ENCODE measurements at places on chromosomes 4 and X.

GRCh38 chr4:106478152-106478551 is 109.6 kb upstream of the GIMD1 start:
- no peak for DNase-seq

- no peak for DNase-seq
These were observed 490 bp upstream of the PDZD4 start for GRCh38 chrX:153830640-153831428.

DNA sequence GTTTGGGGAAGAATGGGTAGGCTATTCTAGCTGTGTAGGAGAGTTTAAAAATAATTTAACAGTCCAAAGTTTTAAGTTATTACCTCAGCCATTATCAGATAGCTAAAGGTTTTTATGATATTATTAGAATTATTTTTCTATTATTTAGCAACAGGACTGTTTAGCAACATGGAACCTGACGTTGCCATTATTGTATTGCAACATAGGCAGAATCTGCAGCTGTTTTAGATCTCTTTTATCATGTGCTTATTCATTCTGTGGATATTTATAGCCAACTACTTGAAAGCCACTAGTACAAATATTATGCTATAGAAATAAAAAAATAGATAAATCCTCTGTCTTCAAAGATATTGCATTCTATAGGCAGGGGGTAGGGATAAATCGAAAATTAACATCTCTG is 382.0 kb upstream of the TRAM1L1 start:
- DNase-seq: no peak

- DNase-seq: no peak
These were observed 522.2 kb upstream of the NR3C2 start for GRCh38 chr4:148964456-148964855.

DNA sequence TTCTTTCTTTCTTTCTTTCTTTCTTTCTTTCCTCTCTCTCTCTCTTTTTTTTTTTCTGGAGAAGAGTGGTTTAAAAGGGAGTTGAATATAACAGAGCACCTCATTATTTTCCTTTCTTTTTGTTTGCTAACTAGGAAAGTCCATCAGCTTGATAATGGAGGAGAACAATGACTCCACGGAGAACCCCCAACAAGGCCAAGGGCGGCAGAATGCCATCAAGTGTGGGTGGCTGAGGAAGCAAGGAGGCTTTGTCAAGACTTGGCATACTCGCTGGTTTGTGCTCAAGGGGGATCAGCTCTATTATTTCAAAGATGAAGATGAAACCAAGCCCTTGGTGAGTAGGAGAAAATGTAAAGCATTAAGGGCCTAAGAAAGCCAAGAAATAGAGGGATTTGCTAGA is 95.4 kb downstream of the ARHGAP24 start:
- DNase-seq: no peak

- no peak for DNase-seq
These were observed 69.6 kb upstream of the PCDH18 start for GRCh38 chr4:137601934-137602333.

- DNase-seq: no peak
These were observed 276.9 kb downstream of the ARHGAP24 start for GRCh38 chr4:85751866-85752265.

- DNase-seq: peak; percentile 46
These were observed 19.1 kb downstream of the FNIP2 start for GRCh38 chr4:158787709-158788475.

DNA sequence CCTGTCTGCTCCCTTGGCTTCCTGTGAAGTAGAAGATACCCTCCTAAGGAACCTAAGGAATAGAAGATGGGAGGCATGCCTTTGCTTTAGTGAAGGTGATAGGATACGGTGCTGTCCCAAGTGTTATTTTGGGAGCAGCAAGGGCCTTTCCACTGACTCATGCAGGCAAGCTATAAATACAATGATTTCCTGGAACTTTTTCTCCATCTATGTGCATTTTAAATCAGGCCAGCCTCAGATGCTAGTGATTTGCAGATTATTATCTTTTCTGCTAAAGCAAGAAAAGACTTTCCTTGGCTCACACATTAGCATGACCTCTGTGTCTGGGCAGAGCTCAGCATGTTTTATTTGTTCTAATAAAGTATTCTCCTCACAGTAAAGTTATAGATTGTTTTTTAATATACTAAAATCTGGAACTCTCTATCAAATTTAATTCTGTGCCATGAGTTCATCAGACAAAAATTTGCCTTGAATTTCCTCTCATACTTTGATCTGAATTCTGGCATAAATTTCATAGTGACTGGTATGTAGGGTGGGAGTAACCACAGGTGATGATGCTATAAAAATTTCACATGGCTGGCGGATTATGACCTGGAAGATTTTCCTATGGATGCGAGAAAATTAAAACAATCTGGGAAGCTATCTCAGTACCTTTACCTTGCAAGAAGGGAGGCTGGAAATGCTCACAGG is 131.7 kb downstream of the REPS2 start:
- DNase-seq: no peak

DNA sequence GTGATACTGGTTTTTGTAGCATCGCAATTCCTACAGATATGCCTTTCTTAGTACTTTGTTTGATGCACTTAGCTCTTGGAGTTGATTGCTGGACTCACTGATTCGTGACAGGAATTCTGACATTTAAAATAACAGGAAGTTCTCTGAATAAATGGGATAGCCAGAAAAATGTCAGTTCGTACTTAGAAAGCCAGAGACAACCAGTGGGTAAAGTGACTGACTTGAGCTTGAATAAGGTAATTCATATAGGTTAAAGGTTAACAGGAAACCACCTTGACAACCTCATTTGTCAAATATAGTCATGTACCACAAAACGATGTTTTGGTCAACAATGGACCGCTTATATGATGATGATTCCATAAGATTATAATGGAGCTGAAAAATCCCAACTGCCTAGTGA is 181.4 kb downstream of the RPA4 start:
- no peak for DNase-seq

GRCh38 chrX:49001521-49002090 is 458 bp downstream of the GRIPAP1 start:
- DNase-seq: peak; percentile 31

DNA sequence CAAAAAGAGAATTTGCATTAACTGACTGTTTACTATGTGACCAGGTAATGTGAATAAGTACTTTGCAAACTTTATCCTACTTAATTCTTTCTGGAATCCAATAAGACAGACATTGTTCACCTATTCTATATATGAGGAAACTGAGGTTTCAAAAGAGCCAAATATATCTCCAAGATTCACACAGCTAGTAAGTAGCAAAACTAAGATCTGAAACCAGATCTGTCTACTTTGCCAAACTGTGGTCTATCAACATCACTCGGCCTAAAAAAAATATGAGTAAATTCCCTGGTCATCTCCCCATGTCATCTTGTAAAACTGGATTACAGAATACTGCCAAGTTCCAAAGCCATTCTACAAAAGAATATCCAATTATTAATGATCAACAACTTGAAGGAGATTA is 52.8 kb downstream of the ANAPC10 start:
- no peak for DNase-seq

DNA sequence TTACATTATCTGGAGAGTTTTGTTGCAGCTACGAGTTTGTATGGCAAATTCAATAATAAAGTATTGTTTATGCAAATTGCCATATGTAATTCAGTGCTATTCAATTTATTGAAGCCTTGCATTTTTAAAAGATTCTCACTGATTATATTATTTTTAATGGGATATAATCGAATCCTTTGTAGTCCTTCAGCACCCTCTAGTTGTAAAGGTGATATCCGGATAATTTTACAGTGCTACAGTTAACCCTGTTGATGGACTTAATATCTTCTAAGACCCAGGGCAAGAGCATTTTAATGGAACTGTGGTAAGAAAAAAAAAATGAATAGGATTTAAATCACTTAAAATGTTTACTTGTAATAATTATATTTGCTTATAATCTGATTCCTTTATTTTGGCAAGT is 48.5 kb upstream of the GRIA2 start:
- DNase-seq: no peak

- no peak for DNase-seq
These were observed 112.8 kb upstream of the EOLA2 start for GRCh38 chrX:150051096-150051495.
